Omental fat pad (tissue), 4 donors: ENCODE measurements at places on chromosomes 1 and 21. TPM values are rescaled to one million over a fixed set of nuclear protein-coding genes. Genes with fewer than 3 reads are reported as not detected.

Gene ANGPTL3
- total RNA-seq, result not detected

Gene PIGR
- total RNA-seq, result 0.24 TPM

Gene YRDC
- 14.7 TPM for total RNA-seq

Gene DNAH14
- total RNA-seq, result 3.5 TPM

Gene AKR7A2
- 58.6 TPM for total RNA-seq

Gene CDC42SE1
- 56.6 TPM for total RNA-seq

Gene TSSK3
- total RNA-seq, result not detected

Gene KCNK2
- total RNA-seq, result 0.50 TPM

Gene DYNLT4
- 6.3 TPM for total RNA-seq

Gene CCDC17
- total RNA-seq, result 3.1 TPM

Gene CORT
- total RNA-seq, result not detected

Gene PLEKHN1
- total RNA-seq, result 0.25 TPM

Gene MFSD2A
- 75.8 TPM for total RNA-seq

Gene SLAMF9
- 1.0 TPM for total RNA-seq

Gene ZNHIT6
- total RNA-seq, result 9.6 TPM

Gene MAB21L3
- 0.37 TPM for total RNA-seq

Gene RNU1-4
- under 0.01 TPM for total RNA-seq

Gene OPRD1
- not detected for total RNA-seq

DNA sequence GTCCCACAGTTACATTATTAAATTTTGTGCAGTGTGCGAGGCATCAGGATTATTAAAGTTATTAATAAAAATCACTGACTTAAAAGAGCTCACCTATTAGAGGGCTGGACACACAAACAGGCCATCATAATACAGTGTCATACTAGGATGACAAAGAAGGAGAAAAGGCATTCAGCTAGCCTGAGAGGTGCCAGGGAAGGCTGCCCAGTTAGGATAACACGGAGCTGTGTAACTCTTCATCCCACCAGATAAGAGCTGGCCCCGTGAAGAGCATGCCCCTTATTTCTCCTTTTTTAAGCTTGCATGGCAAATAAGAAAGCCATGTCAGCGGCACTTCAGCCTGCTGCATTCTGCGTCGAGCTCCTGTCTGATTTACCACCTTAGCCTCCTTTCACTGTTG lies 109.5 kb downstream of the KCNK1 start:
- DNase-seq, result no peak

DNA sequence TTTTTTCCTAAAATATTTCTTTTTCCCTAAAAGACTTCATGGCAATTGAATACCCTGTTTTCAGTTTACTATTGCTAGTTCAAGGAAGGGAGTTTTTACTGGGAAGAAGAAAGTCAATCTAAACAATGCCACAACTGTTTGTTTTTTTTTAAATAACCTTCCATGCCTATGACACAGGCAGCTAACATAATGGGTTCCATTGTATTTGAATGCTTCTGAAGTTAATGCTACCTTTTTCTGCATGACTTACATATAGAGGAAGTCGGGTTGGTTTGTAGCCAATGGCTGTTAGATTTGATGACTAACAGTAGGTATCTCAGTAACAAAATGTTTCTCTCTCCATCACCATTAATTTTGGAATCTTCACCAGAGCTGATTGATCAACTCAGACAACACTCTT lies 134.0 kb downstream of the KIF26B start:
- no peak for DNase-seq

GRCh38 chr21:15743593-15743992 lies 13.8 kb downstream of the USP25 start:
- no peak for DNase-seq

- DNase-seq, result no peak
Measured at GRCh38 chr1:7960165-7960564, 1.3 kb upstream of the PARK7 start.

DNA sequence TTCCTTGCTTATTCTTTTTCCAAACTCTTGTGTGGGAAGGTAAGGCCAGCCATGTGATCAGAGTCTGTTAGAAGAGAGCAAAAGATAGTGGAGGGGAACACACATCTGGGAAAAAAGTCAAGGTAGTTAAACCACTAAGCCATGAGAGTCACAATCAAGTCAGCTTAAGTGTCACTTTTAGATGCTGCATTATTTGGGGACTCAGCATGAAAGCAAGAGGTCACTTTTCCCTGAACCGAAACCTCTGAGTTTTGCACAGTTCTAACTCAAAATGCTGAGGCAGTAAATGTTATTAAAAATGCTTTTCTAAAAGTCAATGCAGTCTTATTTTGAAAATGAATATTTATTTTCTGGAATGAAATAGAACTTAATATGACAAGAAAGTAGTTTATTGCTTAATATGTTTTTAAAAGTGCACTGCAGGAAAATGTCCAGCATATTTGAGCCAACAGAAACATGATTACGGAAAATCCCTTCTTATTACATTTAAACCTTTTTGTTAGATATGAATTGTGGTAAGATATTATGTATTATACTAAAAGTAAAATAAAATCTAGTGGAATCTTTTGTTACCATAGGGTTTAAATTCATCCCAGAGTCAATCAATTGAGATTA lies 69.3 kb downstream of the RBM11 start:
- no peak for DNase-seq

- no peak for DNase-seq
Measured at GRCh38 chr1:34373912-34374311, 197.2 kb downstream of the C1orf94 start.

GRCh38 chr1:36625935-36626310 lies 143.2 kb upstream of the CSF3R start:
- DNase-seq, result no peak

DNA sequence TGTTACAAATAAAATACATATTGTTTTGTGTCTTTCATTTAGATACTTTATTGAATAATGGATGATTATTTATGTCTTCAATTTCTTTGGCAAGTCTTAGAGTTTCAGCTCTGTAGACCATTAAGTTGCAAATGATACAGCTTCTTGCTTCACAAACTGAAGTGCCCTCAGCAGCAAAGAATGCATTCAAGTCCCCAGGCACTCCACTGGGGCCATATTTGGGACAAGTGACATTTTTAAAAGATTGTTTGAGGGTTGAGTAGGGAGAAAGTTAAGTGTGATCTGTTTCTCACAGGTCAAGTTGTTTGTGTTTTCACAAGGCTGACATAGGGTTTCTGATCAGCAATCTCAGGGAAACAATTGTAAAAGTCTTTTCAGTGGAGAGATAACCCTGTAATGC lies 400.7 kb downstream of the PLA2G4A start:
- DNase-seq, result no peak

DNA sequence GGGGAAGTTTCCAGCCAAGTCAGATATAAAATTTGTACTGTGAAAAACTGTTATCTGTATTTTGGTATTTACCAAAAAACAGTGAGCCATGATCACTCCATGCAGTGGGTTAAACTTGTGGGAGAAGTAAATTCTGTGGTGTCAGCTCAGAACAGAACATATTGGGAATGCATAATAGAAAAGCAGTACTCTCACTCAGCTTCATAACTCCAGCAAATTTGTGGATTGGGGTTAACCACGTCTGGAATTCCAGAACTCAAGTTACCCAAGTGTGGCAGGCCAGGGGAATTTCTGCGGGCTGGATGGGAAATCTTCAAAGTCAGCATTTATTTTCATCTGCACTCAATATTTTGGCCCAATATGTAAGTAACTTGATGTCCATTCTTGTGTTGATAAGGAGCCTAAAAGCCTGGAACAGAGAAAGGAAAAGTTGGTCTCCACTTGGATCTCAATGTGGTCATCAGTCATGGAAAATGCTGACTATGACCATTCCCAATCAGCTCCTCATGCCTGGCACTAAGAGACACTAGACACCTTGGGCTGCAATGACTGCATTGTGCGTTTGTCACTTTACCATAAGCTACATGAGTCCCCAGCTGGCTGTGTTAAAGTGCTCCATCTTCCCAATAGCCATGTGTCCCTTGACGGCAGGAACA lies 39.1 kb upstream of the ENAH start:
- DNase-seq, result no peak

DNA sequence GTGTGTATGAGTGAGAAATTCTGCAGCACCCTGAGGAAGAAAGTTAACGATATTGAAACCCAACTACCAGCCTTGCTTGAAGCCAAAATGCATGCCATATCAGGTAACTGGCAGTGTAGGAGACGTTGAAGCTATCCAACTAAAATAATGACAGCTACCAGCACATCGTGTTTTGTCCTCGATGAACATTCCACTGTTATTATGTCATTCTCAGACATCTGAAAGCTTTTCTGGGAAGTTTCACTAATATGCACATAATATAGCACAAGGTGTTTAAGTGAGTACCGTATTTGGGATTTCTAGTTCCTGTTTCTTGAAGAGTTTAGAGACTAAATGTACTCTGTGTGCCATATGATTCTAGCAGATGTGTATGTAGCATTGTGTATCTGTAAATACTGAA lies 173.5 kb downstream of the DISC1 start:
- DNase-seq, result no peak

DNA sequence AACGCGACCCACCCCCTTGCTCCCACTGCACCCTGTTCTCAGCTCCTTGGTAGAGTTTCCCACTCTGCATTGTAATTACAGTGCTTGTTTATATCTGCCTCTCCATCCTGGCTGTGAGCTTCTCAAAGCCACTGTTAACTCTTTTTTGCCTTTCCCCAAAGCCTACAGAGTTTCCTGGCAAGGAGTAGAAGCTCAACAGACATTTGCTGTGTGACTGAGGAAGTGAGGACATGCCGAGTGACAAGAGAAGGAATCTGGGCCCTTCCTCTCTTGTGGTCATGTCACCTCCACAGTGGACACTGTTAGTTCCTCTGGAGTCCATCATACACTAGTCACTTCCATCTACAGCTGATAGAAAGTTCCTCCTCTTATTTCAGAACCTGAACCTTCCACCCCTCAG lies 6.1 kb upstream of the IGSF8 start:
- DNase-seq, result no peak

- no peak for DNase-seq
Measured at GRCh38 chr1:168654198-168654915, 74.6 kb downstream of the DPT start.

DNA sequence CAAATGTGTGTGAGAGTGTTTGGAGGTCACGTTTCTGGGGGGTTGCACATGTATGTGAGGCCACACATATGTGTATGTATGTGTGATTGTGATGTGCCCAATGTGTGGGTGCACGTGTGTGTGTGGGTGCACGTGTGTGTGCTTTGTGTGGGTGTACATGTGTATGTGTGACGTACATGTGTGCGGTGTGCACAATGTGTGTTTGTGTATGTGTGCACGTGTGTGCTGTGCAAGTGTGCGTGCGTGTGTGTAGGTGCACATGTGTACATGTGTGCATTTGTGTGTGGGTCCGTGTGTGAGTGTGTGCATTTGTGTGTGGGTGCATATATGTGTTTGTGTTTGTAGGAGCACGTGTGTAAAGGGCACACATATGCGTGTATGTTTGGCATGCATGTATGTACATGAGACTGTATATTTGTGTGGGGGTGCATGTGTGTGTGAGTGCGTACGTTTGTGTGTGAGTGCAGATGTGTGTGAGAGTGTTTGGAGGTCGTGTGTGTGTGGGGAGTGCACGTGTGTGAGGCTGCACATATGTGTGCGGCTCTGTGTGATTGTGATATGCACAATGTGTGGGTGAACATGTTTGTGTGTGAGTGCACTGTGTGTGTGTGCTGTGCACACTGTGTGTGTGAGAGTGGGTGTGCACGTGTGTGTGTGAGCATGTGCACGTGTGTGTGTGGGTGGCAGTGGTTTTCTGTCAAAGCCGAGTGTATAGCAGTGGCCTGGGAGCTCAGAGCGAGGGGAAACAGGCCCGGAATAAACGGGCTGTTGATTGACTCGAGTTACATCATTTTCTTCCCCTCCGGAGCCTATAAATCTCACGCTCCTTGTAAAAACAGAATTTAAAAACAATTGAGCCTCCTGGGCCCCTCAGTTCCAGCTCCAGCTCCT lies 132.7 kb upstream of the ARHGEF16 start:
- no peak for DNase-seq

GRCh38 chr1:157504646-157505045 lies 47.7 kb downstream of the FCRL5 start:
- DNase-seq, result no peak

- DNase-seq, result no peak
Measured at GRCh38 chr21:45151445-45152160, 77.2 kb downstream of the ADARB1 start.

DNA sequence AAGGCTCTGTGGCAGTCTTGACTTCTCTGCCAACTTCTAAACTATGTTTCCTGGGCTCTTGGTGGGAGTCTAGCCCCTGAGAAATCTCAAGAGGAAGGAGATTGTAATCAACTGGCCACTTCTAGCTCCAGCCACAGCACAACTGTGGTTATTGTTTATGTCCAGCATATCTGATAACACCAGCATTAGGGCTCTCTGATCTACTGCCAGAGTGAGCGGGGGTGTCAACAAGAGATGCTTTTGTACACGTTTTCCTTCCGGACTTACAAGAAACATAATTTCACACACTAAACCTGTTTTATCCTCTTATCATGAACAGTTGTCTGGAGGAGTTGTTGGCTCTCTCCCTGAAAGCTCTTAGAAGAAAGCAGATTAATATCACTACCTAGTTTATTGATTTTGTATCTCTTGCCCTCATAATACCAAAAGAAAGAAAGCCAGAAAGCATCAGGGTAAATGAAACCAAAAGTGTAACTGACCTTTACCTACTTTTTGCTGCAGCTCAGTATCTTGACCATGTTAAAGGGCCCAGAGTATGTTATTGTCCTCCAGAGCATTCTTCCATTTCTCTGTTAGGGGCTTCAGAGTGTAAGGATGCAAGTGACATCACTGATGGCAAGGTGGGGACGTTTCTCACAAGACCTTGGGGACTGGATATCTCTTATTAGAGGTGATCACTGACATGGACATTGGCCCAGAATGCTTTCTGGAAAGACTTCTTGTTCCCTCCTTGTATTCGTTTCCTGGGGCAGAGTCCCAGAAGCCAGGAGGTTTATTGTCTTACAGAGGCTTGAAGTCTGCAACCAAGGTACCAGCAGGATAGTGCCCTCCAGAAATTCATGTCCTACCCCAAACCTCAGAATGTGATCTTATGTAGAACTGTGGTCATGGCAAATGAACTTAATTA lies 9.6 kb upstream of the SH2D1B start:
- DNase-seq, result no peak

GRCh38 chr1:226337276-226337875 lies 28.4 kb upstream of the LIN9 start:
- DNase-seq, result no peak

GRCh38 chr1:40745176-40745575 lies 38.4 kb upstream of the KCNQ4 start:
- no peak for DNase-seq

- no peak for DNase-seq
Measured at GRCh38 chr1:40844887-40845878, 17.0 kb downstream of the CITED4 start.

GRCh38 chr1:22689505-22689904 lies 21.1 kb upstream of the EPHB2 start:
- DNase-seq, result no peak

- DNase-seq, result no peak
Measured at GRCh38 chr1:9561429-9561828, 22.2 kb downstream of the SLC25A33 start.
